GM12891 (cell line): ENCODE measurements at places on chromosomes 7 and 10.

- no peak for DNase-seq
Observed at GRCh38 chr7:2166625-2167280, 66.0 kb downstream of the MAD1L1 start.

DNA sequence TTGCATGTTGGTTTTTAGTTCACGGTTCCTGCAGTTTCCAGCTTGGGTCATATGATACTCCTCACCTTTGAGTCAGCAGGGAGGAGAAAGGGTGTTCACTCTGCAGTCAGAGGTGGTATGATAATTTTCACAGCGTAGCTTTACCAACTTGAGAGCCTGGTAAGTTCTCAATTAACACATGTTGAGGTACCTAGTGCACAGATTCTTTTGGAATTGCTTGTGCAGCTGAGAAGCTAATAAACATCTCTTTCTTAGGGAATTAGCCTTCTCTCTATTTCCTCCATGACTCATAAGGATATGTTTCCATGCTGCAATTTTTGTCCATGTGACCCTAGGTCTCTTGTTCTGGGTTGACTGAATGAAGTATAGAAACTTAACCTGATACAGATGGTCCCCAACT is 166.6 kb downstream of the KIF20B start:
- no peak for DNase-seq

DNA sequence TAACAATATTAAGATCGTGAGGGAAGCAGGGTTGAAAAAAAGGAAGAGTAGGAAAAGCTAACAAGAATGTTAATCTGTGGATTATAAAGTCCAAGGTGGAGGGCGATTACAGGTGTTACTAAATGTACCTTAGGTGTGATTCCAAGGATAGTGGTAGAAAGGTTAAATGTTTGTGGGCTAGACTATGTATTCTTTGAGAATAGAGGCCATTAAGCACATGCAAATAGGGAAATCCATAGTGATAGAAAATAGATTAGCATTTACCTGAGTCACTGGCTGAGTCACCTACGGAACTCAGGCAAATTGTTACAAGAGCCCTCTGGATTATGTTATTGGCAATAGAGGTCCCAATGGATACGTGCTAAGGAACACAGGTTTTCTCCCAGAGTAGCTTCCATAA is 9.0 kb downstream of the MGAM2 start:
- DNase-seq: no peak

- no peak for DNase-seq
Observed at GRCh38 chr7:47080816-47081215, 501.1 kb downstream of the TNS3 start.

DNA sequence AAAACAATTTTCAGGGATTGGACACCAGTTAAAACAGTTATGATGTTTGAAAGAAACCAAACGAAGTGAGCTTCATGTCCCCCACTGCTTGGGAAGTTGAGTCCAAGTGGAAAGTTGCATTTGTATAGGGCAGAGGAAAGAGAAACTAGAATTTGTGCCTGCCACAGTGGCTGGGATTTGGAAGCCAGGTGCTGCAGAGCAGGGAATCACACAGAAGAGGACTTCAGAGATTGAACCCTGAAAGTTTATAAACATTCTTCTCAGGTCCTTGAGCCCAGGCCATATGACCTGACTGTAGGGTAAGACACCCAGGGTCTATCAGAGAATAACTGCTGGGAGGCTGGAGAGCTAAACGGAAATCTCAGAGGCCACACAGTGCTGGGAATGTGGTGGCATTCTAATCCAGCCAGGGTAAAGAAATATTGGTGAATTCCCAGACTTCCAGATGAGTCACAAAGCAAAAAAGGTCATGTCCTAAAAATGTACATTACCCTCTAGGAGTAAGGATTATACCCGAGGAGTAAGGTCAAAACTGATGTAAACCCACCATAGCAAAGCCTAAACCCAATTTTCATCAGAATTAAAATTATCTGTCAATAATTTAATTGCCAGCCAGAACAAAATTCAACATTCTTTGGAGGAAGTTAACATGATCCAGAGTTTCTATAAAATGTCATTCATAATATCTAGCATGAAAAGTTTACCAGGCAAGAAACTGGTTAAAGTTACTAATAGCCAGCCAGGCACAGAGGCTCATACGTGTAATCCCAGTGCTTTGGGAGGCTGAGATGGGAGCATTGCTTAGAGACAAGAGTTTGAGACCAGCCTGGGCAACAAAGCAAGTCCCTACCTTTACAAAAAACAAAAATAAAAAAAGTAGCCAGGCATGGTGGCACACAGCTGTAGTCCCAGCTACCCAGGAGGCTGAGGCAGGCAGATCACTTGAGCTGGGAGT is 31.2 kb downstream of the TOMM7 start:
- DNase-seq: no peak

DNA sequence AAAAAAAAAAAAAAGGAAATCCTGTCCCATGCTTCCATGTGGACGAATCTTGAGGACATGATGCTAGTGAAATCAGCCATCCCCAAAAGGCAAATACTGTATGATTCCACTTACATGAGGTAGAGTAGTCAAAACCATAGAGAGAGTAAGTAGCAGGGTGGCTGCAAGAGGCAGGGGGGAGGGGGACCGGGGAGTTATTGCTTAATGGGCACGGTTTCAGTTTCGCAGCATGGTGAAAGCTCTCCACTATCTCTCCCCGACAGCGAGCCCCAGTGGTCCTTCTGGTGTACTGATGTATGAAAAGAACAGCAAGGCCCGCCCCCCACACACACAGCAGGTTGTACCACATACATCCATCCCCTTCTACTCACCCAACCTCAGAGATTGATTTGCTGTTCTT is 32.8 kb downstream of the NOD1 start:
- DNase-seq: peak; percentile 82

DNA sequence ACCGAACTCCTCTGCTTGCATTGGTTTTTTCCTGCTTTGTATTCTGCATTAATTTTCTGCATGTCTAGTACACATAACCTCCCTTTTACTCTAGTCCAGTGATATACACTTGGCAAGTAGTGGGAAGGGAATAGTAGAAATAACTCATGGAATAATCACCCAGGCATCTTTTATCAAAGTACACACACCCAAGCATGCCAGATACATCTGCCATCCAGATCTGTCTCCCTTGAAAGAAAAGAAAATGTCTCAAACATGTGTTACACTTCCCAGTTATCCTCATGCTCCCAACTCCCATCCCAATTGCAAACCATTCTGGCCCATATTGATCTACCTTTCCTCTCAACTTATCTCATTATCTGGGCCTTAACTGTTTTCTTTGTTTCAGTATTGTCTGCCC is 79.0 kb downstream of the PHYHIPL start:
- no peak for DNase-seq

- no peak for DNase-seq
Observed at GRCh38 chr10:86663576-86664339, 4.6 kb upstream of the LDB3 start.

DNA sequence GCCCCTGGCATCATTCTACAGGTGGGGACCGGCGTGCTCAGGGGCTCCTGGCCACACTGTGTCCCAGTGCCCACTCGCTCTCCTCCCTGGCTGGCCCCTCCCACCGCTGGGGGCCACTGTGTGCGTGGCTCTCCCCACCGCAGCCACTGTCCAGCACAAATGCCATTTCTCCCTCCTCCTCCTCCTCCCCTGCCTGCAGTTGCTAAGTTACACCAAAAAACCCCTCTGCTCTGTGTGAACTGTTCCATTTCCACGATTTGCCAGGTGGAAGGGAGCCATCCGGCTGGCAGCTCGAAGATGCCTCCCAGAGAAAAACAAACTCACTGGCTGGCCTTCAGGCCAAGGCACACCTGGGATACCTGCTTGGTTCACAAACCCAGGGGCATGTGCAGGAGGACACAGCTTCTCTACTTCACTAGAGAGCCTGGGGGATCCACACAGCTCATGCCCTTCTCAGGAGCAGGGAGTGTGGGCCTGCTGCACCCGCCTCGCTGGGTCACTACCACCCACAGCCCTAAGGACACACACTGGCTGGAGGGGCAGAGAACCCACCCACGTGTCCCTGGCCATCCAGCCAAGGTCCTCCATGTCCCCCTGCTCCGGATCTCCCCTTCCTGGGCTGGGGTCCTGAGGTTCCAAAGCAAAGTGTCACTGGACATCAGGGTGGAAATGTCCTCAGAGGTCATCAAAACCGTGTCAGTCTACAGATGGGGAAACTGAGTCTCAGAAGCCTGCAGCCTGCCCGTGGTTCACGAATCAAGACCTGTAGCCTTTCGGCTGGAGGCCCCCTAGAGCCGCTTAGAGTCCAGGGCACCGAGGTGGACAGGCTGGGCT is 1.7 kb downstream of the RASGEF1A start:
- peak; percentile 18 for DNase-seq

DNA sequence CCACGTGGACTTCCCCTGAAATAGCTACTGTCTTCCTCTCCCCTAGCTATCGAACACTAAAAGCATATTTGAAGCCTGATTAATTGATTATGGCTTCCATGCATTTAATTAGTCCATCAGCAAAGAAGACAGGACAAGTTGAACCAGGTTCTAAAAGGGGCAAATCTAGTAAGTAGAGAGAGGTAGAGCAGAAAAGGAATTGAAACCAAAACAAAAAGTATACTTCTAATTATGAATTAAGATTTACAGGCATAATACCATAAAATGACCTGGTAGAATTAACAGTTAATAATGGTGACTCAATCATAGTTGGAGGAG is 393 bp upstream of the DNAJC1 start:
- DNase-seq: no peak

DNA sequence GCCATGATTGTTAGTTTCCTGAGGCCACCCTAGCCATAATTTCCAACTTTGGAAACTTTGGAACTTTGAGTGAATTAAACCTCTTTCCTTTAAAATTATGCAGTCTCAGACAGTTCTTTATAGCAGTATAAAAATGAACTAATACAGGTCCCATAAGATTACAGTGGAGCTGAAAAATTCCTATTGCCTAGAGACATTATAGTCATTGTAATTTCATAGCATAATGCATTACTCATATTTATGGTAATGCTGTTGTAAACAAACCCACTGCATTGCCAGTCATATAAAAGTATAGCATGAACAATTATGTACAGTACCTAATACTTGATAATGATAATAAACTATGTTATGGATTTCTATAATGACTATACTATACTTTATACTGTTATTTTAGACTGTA is 88.0 kb upstream of the TMEM229A start:
- DNase-seq: no peak
